Fibroblast of lung (primary cell): ENCODE measurements at places on chromosomes 16 and 17. TPM values are rescaled to one million over a fixed set of nuclear protein-coding genes. Genes with fewer than 3 reads are reported as not detected.

- no peak for DNase-seq
- H3K36me3 ChIP-seq = peaks cover 25% of the 10 kb centered on the region
- H3K4me1 ChIP-seq = peaks cover 5% of the 10 kb centered on the region
- H3K4me3 ChIP-seq = no peak overlapping the region
- H3K27ac ChIP-seq = no peak overlapping the region
These were observed 13.0 kb upstream of the C16orf95 start for GRCh38 chr16:87330257-87330624.

DNA sequence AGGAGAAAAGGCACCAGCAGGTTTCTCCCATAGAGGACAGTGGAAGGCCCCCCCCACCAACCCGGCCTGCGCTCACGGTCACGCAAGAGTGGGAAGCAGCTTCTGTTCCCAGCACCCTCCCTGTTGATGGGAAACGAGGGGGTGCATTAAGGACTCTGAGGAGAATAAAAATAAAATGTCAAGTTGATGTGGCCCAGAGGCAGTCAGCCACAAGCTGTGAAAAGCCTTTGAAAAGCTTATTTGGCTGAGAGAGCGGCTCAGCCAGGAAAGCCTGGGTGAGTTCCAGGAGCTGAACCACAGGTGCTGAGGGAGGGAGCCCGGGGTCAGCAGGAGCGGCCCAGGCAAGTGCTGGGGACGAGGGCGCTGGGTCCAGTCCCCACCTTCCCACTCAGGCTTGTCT is 26.9 kb upstream of the SPATA32 start:
- no peak for DNase-seq
- H3K4me3 ChIP-seq = no peak overlapping the region
- H3K4me1 ChIP-seq = peaks cover 13% of the 10 kb centered on the region
- no peaks in the 10 kb centered on the region for H3K27me3 ChIP-seq
- peaks cover 26% of the 10 kb centered on the region for H3K36me3 ChIP-seq
- H3K27ac ChIP-seq = no peak overlapping the region

Gene RND2
- 0.77 and 0.99 TPM in 2 replicates for total RNA-seq

GRCh38 chr16:3934491-3935181 is 54.1 kb upstream of the CREBBP start:
- no peaks in the 10 kb centered on the region for H3K27me3 ChIP-seq
- no peak overlapping the region for H3K27ac ChIP-seq
- peaks cover 3% of the 10 kb centered on the region for H3K4me1 ChIP-seq
- no peak overlapping the region for H3K4me3 ChIP-seq
- no peak for DNase-seq

- H3K4me1 ChIP-seq = no peaks in the 10 kb centered on the region
- no peaks in the 10 kb centered on the region for H3K36me3 ChIP-seq
- H3K27ac ChIP-seq = no peak overlapping the region
- no peak for DNase-seq
These were observed 820.7 kb downstream of the KCNJ18 start for GRCh38 chr17:22512997-22513538.

- no peaks in the 10 kb centered on the region for H3K36me3 ChIP-seq
- H3K4me1 ChIP-seq = no peaks in the 10 kb centered on the region
- H3K27me3 ChIP-seq = no peaks in the 10 kb centered on the region
These were observed 388.3 kb downstream of the CA10 start for GRCh38 chr17:51770027-51770759.

GRCh38 chr17:75679706-75680211 is 12.6 kb downstream of the SAP30BP start:
- no peak overlapping the region for H3K27ac ChIP-seq
- no peak overlapping the region for H3K4me3 ChIP-seq
- peaks cover 8% of the 10 kb centered on the region for H3K36me3 ChIP-seq
- DNase-seq = no peak

- no peaks in the 10 kb centered on the region for H3K4me1 ChIP-seq
- H3K36me3 ChIP-seq = no peaks in the 10 kb centered on the region
- no peak overlapping the region for H3K27ac ChIP-seq
- H3K27me3 ChIP-seq = no peaks in the 10 kb centered on the region
These were observed 16.2 kb downstream of the VMP1 start for GRCh38 chr17:59723607-59724006.

GRCh38 chr17:34114174-34114573 is 140.9 kb upstream of the CCL2 start:
- H3K4me3 ChIP-seq = no peak overlapping the region
- H3K27me3 ChIP-seq = no peaks in the 10 kb centered on the region
- no peaks in the 10 kb centered on the region for H3K4me1 ChIP-seq
- H3K36me3 ChIP-seq = no peaks in the 10 kb centered on the region

Gene PTGES3L
- 0.17 TPM in 1 of 2 replicates, not detected in the other for total RNA-seq

Gene C16orf96
- under 0.01 TPM in 2 replicates for total RNA-seq

Gene ITGAL
- total RNA-seq = not detected in 2 replicates

Gene SARM1
- total RNA-seq = 3.1 TPM in 2 replicates

- H3K36me3 ChIP-seq = no peaks in the 10 kb centered on the region
- no peak overlapping the region for H3K4me3 ChIP-seq
- no peak for DNase-seq
- no peak overlapping the region for H3K27ac ChIP-seq
These were observed 170.5 kb downstream of the TANC2 start for GRCh38 chr17:63136369-63137012.

- H3K27ac ChIP-seq = peak overlapping the region; percentile 44
- no peak for DNase-seq
- no peaks in the 10 kb centered on the region for H3K27me3 ChIP-seq
These were observed 526 bp downstream of the TSNAXIP1 start for GRCh38 chr16:67807148-67807682.

DNA sequence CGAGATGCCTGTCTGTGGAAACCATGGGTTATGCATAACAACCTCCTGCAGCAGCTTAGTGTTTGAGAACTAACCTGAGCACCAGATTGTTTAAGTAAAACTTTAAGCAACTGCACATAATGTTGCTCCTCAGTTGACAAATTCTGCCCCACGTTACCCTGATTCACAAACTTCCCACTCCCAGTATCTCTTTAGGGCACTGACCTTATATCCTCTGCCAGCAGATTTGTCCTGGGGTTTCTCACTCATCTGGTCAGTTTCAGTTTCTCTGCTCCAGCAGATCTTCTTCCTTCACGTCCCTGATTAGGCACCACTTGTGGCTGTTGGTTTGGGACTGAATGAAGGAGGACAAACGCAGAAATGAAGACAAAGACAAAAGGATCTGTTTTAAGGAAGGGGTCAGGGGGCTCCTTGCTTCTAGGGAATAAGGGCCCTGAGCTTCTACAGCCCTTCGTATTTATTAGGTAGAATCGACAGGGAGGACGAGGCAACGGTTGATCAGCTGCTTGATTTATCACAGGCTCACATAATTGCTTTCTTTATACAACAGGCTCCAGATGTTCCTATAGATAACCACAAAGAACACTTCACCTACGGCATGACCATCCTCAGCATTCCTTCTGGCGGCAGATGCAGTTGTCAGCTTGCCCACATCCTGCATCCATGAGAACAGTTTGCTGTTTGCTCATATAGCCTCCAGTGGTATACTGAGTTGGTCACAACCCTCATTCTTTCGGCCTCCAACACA is 13.5 kb upstream of the ZNF689 start:
- no peaks in the 10 kb centered on the region for H3K36me3 ChIP-seq
- H3K4me3 ChIP-seq = no peak overlapping the region
- peaks cover 12% of the 10 kb centered on the region for H3K27me3 ChIP-seq
- no peak for DNase-seq
- no peaks in the 10 kb centered on the region for H3K4me1 ChIP-seq
- H3K27ac ChIP-seq = no peak overlapping the region

Gene ITGAX
- total RNA-seq = under 0.01 TPM in 2 replicates

Gene ASPA
- 4.6 and 5.4 TPM in 2 replicates for total RNA-seq

GRCh38 chr17:27492470-27492869 is 36.2 kb downstream of the KSR1 start:
- peak; percentile 38 for DNase-seq
- H3K4me3 ChIP-seq = no peak overlapping the region
- peaks cover 8% of the 10 kb centered on the region for H3K4me1 ChIP-seq
- no peaks in the 10 kb centered on the region for H3K27me3 ChIP-seq
- no peak overlapping the region for H3K27ac ChIP-seq
- no peaks in the 10 kb centered on the region for H3K36me3 ChIP-seq

DNA sequence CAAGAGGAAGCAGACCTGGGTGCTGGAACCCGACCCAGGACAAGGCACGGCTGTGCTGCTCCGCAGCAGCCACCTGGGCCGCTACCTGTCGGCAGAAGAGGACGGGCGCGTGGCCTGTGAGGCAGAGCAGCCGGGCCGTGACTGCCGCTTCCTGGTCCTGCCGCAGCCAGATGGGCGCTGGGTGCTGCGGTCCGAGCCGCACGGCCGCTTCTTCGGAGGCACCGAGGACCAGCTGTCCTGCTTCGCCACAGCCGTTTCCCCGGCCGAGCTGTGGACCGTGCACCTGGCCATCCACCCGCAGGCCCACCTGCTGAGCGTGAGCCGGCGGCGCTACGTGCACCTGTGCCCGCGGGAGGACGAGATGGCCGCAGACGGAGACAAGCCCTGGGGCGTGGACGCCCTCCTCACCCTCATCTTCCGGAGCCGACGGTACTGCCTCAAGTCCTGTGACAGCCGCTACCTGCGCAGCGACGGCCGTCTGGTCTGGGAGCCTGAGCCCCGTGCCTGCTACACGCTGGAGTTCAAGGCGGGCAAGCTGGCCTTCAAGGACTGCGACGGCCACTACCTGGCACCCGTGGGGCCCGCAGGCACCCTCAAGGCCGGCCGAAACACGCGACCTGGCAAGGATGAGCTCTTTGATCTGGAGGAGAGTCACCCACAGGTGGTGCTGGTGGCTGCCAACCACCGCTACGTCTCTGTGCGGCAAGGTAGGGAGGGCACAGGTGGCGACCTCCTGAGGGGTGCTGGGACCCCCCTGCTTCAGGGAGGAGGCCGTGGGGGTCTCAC is 667 bp downstream of the FSCN2 start:
- H3K4me1 ChIP-seq = no peaks in the 10 kb centered on the region
- DNase-seq = no peak
- H3K27ac ChIP-seq = no peak overlapping the region
- H3K36me3 ChIP-seq = no peaks in the 10 kb centered on the region
- H3K27me3 ChIP-seq = peaks cover 4% of the 10 kb centered on the region

- peaks cover 25% of the 10 kb centered on the region for H3K4me1 ChIP-seq
- no peak for DNase-seq
- peaks cover 1% of the 10 kb centered on the region for H3K36me3 ChIP-seq
- H3K27ac ChIP-seq = peak overlapping the region; percentile 82
- no peaks in the 10 kb centered on the region for H3K27me3 ChIP-seq
These were observed 44.4 kb downstream of the MAP1LC3B start for GRCh38 chr16:87436225-87437172.

- H3K4me1 ChIP-seq = no peaks in the 10 kb centered on the region
- DNase-seq = peak; percentile 17
- no peak overlapping the region for H3K4me3 ChIP-seq
- no peaks in the 10 kb centered on the region for H3K36me3 ChIP-seq
- H3K27ac ChIP-seq = no peak overlapping the region
- no peaks in the 10 kb centered on the region for H3K27me3 ChIP-seq
These were observed 15.6 kb upstream of the ZFPM1 start for GRCh38 chr16:88437367-88437964.

DNA sequence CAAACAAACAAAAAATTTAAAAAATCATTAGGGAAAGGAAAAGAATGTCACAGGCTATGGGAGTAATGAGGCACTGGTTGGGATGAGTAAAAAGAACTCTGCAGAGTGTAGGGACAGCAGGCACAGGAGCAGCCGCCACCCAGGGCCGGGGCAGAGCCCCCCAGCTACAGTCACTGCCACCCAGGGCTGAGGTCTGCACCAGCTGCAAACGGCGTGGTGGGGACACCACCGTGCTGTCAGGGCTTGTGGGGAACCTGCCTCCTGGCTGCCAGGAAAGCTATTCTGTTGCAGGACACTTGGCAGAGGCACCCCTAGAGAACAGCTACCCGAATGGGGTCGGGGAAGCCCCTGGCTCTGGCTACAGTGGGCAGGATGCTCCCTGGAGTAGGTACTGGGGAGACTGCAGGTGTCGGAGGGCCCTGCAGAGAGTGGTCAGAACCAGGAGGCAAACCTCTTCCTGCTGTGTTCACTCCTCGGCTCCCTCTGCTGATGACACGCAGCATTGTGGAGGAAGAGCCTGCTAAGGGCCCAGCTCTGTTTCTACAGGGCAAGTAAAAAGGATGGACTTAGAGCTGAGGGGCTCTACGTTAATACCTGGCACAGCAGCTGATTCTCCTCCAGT is 32.3 kb upstream of the CAPN15 start:
- H3K27ac ChIP-seq = no peak overlapping the region
- H3K27me3 ChIP-seq = no peaks in the 10 kb centered on the region
- no peak overlapping the region for H3K4me3 ChIP-seq
- no peaks in the 10 kb centered on the region for H3K36me3 ChIP-seq
- DNase-seq = peak; percentile 6

Gene MT4
- total RNA-seq = not detected in 2 replicates

GRCh38 chr17:79131701-79132100 is 57.1 kb downstream of the ENGASE start:
- no peaks in the 10 kb centered on the region for H3K36me3 ChIP-seq
- H3K4me3 ChIP-seq = no peak overlapping the region
- no peak overlapping the region for H3K27ac ChIP-seq
- DNase-seq = no peak

GRCh38 chr16:17382514-17382913 is 88.2 kb downstream of the XYLT1 start:
- H3K27ac ChIP-seq = no peak overlapping the region
- no peaks in the 10 kb centered on the region for H3K27me3 ChIP-seq
- H3K36me3 ChIP-seq = no peaks in the 10 kb centered on the region
- no peak overlapping the region for H3K4me3 ChIP-seq
- no peak for DNase-seq

Gene ZNF213
- 5.9 and 8.8 TPM in 2 replicates for total RNA-seq
